ENCODE measurements at places on chromosomes 5 and 9.

DNA sequence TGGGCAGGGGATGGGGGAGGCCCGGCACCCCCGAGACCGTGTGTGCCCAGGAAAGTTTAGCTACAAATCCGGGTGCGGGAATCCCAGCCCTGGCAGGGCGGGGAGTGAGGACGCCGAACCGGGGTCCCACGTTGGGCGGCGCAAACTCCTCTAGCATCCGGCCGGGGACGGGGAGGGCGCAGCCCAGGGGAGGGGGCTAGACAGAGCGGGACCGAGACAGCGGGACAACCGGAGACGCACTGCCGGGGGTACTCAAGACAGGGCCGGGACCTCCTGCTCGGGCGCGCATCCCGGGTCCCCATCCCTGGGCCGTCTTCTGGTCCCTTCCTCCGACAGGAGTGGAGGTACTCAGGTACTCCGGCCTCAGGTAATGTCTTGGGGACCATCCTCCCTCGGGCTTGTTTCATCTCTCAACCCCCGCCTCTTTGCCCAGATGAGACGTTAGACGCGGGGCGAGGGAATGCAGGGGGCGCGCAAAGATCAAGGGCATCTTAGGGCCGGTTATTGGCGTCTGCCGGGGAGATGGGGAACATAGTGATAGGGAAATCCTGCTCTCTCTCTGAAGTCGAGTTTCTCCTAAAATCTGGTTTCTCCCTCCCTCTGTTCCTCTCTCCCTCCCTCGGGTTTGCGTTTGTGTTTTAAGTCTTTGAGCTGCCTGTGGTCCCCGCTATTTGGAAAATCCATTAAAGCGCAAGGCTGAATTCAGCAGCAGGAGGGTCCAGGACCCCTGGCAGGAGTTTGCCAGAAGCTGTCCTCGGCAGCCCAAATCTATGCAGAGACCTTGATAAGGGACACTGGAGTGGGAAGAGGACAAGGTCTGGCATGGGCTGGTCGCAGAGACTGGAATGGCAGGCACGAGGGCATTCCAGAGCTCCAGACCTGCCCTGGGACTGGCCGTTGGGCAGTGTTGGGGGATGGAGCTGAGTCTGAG is 815 bp downstream of the PDZD2 start:
- no peak for DNase-seq

- DNase-seq, result no peak
These were observed 266.1 kb downstream of the NTRK2 start for GRCh38 chr9:84935528-84936117.

DNA sequence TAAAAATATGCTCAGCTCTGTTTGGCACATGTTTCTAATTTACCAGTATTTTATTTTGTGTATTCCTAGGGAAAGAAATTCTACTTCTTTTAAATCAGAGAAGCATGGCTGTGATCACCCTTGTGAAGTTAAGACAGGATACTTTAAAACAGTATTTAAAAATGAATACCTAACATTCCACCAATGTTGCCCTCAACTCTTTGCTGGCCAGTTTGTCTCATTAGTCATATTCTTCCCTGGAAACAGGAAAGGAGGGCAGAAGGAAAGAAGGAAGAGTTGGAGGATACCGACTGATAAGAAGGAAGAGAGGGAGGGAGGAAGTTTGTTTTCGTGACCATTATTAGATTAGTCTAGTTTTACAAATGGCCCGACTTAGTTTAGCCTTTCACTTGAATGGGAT is 137.4 kb downstream of the PLK2 start:
- DNase-seq, result peak; percentile 85

GRCh38 chr5:147565524-147565923 is 55.7 kb upstream of the DPYSL3 start:
- peak; percentile 84 for DNase-seq

DNA sequence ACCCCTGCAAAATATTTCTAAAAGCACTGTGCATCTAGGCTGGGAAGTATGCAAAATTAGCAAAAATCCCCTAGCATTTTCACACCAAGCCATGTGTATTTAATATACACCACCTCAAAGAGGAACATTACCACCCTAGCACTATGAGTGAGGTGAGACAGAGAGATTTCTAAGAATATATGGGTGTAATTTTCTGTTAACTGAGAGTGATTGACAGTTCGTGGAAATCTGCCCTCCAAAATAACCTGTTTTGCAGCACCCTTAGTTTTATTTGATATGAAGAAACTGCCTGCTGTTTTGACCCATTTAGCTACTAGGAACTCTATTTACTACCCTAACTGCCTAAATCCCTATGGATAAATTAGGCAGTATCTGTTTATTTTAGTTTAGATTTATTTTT is 64.2 kb upstream of the CDKN2B start:
- no peak for DNase-seq

DNA sequence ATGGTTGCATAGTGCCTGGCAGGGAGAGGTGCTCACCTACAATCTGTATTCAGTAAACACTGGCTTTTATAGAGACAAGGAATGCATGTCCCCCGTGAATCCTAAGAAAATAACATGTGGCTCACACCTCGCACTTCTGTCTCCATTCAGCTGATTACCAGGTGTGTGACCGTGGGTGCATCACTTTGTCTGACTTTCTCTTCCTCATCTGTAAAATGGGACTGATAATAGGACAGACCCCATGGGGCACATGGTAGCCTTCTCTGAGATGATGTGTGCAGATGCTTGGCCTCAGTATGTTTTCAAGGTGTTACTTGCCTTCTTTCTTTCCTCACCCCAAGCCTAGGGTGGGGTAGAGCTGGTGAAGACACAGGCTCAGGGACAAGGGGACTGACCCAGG is 6.3 kb downstream of the CXXC5 start:
- DNase-seq, result no peak

- no peak for DNase-seq
These were observed 128.9 kb upstream of the CCNH start for GRCh38 chr5:87541676-87542075.

GRCh38 chr5:43305948-43306565 is 7.2 kb downstream of the HMGCS1 start:
- DNase-seq, result peak; percentile 32

- no peak for DNase-seq
These were observed 55.0 kb downstream of the ZNF618 start for GRCh38 chr9:113931140-113931539.

DNA sequence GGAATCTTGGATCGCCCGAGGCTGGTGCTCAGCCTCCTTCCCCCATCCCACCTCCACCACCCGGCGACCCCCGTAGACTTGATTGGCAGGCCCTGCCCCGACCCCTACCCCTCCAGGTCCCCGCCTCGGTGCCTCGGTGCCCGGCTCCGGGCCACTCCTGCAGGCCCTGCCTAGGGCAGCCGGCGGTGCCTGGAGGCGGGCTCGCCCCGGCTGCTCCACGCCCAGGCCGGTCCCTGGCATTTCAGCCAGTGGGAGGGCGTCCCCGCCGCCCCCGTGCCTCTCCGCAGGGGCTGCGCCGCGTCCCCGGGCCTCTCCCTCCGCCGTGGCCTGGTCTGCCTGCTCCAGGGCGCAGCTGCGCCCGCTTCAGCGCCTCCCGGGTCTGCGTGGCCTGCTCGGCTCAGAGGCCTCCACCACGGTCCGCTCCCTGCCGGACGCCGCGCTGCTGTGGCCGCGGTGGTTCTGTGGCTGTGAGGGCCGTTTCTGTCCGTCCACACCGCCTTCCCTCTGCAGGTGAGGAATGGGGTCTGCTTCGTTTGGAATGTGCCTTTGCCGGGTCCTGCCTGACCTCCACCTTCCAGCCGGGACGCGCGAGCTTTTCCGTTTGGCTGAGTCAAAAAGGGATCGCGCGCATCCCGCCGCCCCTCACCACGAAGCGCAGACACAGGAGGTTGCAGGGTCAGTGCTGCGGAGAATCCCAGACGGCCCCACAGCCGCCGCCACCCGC is 48.3 kb upstream of the IRX4 start:
- DNase-seq, result no peak

DNA sequence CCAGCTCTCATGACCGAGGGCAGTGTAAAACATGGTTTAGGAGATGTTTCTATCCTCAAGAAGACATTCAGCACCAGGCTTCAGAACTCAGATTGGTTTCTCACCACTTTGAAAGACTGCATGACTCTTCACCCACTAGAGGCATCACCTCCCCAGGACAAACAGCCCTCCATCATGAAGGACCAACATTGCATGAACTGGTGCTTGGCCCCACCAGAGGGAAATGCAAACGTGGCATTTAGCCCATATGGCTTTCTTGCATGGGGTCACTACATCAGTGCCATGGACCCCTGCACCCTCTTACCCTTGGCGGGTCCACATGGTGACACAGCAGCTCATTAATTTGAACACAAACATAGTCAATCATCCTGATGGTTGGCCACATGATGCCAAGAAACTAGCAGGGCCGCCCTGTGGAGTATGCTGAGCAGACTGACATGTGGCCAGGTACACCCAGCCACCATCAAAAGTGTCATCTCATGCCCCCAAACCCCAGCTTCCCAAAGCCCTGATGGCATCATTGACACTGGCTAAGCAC is 129.5 kb upstream of the FSTL4 start:
- no peak for DNase-seq

- DNase-seq, result peak; percentile 83
These were observed 52.2 kb downstream of the MTAP start for GRCh38 chr9:21854594-21854993.

- DNase-seq, result no peak
These were observed 2.7 kb downstream of the PTGER4 start for GRCh38 chr5:40682154-40683017.

- DNase-seq, result no peak
These were observed 30.9 kb upstream of the CEP72 start for GRCh38 chr5:581266-581665.

DNA sequence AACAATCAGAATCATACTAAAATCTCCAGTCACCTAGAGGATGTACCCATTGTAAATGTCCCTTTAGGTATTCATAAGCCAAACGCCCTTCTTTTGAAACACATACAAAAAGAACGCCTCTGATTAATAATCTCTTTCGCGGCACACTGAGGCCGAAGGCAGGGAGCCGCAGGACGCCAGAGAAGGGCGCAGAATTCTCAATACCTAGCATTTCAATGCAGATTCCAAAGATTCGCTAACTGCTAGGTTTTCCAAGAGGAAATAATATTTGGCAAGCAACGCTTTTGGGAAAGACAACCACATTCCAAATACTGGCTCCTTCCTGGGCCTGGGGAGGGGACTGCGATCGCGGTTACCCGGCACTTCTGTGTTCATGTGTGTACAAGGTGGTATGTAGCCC is 203.3 kb downstream of the MEF2C start:
- no peak for DNase-seq
